Activated naive CD4-positive, alpha-beta T cell treated with anti-CD3 and anti-CD28 coated beads, Interleukin-2, amount 50 U/mL, for 72 hours (primary cell): ENCODE measurements at places on chromosomes 5 and 9.
A peak's percentile ranks its signal among the peaks of the same experiment; 100 is the strongest.

DNA sequence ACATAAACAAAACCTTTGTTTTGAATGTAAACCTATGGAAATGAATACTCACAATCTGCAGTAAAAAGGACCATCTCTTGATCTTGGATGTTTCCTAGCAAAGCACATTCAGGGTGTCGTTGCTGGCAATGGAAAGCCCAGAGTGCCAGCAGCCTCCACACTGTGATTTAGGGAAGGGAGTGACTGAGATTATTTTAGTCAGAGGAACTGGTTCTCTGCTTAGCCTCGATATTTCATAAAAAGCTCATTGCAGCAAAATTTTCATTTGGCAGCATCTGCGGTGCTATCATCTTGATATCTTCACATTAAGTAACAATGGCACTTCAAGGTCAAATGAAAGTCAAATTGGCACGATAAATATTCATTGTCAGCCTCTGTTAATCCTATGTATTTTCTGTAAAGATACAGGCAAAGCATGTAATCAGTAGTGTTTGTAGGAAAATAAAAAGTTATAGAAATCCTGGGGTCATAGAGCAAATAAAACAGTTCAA, 116.0 kb downstream of the MACIR start:
- no peak for DNase-seq

GRCh38 chr9:135971892-135972291, 10.7 kb upstream of the UBAC1 start:
- peak; percentile 43 for DNase-seq

GRCh38 chr5:32110111-32110696, 63.9 kb downstream of the GOLPH3 start:
- no peak for DNase-seq

GRCh38 chr5:134526483-134527155, 1.1 kb downstream of the JADE2 start:
- peak; percentile 83 for DNase-seq

DNA sequence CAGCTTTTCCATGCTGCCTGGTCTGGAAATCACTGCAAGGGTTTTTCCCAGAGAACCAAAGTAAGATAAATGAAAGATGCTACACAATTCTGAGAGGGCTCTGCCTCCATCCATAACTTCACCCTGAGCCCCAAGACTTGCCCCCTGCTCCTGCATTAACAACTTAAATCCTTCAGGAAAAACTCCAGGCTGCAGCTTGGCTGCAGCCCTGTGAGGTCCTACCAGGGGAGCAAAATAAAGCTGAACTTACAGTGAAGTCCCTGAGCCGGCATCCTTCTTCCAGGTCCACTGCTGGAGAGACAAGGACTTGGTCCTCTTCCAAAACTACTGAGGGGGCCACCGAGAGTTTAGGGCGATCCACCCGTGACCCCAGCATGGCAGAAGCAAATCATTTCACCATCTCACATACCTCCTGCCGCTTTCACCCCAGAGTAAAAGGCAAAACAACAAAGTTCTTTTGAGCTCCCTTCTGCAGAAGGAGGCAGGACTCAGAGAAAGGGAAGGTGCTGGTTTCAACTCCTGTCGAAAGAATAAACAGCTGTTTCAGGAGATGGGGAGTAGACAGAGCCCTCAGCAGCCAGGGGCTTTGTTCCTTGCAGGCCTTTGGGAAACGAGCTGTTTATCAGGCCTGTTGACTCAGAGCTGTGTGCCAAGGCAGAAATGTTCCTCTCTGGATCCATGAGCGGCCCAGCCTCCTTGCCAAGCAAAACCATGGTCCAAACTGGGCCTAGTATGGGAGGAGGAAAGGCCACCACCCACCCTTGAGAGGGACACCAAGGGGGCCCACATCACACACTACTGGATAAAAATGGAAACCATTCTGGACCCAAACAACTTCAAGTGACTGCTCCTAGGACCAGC, 20.6 kb downstream of the GGTA1 start:
- no peak for DNase-seq

DNA sequence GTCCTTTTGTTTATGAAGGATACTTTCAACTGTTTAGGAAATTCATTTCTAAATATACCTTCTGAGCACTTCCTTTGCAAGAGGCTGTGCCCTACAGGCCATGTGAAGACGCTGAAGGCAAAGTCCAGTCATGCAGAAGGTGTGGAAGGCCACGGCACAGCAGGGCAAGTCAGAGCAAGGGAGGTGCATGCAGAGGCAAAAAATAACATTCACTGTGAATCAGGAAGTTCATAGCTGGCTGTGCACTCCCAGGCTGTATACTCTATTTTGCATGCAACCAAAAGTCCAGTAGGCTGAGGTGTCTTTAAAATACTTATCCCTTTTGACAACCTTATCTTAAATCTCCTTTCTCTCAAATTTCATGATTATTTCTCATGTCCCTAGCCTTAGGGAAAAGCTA, 50.3 kb downstream of the GNAQ start:
- no peak for DNase-seq

DNA sequence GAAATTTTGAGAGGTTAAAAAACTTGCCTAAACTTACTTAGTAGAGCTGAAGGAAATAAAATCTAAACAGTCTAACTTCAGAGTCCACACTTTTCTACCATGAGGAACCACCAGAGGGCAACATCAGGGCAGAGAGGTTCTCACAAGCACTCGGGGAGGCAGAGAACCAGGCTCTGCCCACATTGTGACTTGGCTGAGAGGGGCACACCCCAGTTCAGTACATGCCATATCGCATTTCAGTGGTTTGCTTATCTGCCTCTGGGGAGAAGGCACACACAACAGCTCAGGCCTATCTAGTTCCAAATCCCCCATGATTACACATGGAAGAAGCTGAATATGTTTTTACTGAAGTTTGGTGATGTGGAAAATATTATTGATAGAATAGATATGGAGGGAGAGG, 49.2 kb downstream of the EQTN start:
- DNase-seq = no peak

GRCh38 chr9:128625391-128626146, 31.1 kb downstream of the DYNC2I2 start:
- DNase-seq = no peak

GRCh38 chr9:71895117-71895516, 15.9 kb downstream of the ABHD17B start:
- DNase-seq = no peak
